M059J (cell line): ENCODE measurements at places on chromosomes 1 and 21.

DNA sequence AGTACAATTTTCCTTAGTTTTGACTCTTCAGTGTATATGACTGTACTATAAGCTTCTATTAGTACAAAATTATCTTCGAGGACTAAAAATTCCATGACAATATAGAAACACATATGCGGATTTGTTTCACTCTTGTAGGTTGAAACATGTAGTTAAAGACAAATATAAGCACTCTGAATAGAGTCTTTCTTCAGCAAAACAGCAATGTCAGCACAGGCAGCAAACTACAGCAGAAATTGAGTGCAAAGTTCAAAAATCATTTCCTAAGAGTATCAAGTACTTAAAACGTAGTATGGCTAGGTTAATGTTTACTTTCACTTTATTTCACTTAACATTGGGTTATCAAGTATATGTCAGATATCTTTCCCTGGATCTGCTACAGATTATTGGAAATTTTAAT is 106.7 kb downstream of the FAF1 start:
- no peak for DNase-seq

DNA sequence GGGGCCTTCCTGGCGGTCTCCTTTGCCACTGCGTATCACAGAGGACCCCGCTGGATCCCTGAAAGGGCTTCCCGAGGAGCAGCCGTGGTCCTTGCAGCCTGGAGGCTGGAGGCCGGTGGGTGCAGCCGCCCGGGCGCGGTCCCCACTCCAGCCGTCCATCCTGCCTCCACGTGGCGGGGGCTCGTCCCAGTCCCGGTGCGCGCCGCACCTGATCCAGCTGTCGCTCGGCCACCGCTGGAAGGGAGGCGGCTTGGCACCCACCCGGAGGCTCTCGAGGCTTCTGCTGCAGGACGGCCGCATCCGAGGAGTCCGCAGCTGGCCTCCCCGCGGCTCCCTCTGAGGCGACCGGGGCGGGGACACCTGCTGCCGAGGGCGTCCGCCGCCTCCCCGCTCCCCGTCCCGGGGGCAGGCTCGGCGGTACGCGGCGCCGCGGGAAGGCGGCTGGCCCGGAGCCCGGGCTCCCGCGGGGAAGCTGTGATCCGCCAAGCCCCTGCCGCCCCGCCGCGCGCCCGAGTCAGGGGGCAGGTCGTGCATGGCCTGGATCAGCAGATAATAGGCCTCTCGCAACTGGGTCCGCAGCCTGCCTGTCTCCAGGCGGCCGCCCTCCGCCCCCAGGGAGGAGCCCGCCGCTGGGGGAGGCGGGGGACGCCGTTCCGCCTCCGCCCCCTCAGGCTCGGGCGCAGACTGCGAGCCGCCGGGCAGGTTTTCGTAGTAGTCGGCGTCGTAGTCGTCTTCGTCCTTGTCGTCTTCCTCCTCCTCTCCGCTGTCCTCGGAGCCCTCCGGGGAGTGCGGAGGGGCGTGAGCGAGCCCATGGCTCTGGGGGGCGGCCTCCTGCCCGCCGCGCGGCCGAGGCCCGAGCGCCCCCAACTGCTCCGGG is at the start of gene SYDE2:
Gene SYDE2, minus strand, starts transcription at position 554 of the 877 bp plus-strand sequence. Its CDS starts 20 bp downstream, at position 534.
- peak; percentile 78 for DNase-seq

DNA sequence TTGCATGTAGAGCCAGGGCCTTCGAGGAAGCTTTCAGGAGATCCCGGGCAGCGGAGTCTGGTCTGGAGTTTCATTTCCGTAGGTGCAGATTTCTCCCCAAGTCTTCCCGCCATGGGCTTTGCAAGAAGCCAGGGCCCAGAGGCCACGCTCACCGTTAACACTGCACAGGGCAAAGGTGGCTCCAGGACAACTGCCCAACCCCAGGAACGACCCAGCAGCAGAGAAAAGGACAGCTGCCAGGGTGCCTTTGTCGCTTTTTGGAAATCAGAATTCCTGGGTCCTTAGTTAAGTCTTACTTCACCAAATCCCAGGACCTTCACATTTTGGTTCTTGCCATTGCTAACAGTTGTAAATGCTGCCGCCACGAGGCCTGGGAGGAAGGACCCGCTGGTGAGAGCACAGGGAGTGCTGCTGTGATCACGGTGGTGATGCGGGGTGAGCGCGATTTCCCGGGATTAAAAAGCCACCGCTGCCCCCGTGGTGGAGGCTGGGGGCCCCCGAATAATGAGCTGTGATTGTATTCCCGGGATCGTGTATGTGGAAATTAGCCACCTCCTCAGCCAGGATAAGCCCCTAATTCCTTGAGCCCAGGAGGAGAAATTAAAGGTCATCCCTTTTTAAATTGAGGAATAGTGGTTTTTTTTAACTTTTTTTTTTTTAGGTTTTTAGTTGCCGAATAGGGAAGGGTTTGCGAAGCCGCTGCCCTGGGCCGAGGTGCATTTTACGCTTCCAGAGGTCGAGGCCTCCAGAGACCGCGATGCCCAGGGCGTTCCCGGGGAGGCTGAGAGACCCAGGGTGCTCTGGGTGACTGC is 8.2 kb downstream of the SIM2 start:
- DNase-seq = no peak

- peak; percentile 95 for DNase-seq
Measured at GRCh38 chr1:24702511-24703293, 42.5 kb upstream of the CLIC4 start.

DNA sequence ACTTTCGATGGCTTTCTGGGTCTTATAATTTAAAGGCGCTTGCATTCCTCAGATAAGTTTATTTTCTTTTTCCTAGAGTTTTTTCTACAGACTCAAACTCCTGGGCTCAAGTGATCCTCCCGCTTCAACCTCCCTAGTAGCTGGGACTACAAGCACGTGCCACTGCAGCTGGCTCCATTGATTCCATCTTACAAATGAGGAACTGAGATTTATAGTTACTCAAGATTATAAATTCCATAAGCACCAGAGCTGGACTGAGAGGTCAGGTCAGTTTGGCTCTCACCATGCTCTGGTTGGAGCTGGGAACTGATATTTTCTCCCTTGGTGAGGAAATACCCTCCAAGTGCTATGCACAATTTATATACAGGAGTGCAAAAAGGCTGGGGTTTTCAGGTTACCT is 13.4 kb upstream of the PRPF38B start:
- no peak for DNase-seq

DNA sequence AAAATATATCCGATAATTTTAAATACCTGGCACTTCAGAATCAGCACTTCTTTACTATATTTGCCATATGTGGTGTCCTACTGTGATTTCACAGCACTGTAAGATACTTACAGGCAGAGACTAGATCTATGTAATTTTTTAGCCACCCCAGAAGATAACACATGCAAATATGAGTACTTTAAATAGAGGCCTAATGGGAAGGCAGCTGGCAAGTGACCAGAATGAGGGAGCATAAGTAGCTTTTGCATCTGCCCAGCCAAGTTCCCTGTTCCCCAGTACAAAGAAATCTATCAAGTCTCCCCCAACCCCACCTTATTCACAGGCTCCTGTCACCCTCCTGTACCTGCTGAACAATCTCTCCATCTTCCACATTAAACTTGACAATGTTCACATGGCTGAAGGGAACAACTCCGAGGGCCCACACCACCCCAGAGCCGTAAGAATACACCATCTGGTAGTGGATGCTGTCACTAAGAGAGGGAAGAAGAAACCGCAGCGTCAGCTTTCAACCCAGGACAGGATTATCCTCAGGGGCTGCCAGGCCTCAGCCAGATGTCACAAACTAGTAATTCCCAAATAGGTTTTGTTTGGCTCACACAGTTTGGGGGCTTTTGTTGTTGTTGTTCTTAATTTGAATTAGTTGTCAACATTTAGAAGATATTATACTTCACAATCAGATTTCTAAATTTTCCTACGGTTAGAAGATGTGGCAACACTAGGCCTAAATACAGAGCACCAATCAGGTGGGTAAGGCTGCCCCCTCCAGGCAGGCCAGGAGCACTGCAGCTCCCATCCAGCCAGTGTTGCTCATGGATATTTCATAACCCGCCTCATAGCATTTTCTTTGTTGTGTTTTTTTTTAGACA is 10.4 kb downstream of the EMC1 start:
- peak; percentile 48 for DNase-seq

DNA sequence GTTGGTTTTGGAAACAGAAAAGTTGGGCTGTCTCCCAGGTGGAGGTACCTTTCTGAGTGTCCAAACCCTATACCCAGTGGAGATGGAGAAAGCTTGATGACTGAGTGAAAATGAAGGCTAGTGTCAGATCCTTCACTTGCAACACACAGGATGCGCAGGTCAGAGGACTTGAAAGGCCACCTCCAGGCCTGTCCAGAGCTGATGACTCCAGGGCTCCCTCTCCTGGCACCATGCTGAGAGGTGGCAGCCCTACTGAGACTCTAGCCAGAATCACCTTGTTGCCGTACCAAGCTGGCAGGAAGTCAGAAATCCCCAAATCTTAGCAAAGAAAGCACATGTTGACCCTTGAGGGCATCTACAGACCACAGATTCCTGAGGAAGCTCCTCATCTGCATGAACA is 16.4 kb downstream of the KNCN start:
- peak; percentile 53 for DNase-seq
